Left renal pelvis (tissue), 4 donors: ENCODE measurements at places on chromosomes 5 and 9. TPM values are rescaled to one million over a fixed set of nuclear protein-coding genes. Genes with fewer than 3 reads are reported as not detected.

DNA sequence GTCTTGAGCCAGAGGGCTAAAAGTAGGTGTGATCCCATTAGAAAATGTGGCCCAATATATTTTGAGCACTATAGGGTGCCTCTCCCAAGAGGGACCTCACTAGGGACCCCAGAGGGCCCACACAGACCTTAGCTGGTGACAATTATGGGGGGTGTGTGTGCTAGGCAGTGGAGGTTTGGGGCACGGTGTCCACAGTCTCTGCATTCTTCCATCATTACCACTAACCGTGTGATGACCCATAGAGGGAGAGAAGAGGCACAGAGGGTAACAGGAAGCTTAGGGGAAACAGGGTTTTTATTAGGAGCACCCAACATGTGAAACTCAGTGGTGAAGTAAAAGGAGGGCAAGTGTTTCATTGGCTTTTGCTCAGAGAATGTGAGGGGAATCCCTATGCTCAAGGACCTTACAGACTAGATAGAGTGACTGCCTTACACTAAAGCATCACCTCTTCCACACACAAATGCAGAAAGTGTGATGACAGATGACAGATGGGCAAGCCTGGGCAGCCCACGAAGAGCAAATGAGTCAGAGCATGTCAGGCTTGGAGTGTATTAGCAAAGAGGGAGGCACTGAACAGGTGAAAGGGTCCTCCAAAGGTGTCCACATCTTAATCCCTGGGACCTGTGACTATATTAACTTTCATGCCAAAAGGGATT, 2.5 kb upstream of the ACTL7A start:
- no peak for DNase-seq

SLC46A2 gene
- 0.29 TPM for polyA plus RNA-seq

- DNase-seq: no peak
Observed at GRCh38 chr5:135718651-135719050, 115.8 kb upstream of the SLC25A48 start.

PCDHGA7 gene
- 2.5 TPM for polyA plus RNA-seq

DNA sequence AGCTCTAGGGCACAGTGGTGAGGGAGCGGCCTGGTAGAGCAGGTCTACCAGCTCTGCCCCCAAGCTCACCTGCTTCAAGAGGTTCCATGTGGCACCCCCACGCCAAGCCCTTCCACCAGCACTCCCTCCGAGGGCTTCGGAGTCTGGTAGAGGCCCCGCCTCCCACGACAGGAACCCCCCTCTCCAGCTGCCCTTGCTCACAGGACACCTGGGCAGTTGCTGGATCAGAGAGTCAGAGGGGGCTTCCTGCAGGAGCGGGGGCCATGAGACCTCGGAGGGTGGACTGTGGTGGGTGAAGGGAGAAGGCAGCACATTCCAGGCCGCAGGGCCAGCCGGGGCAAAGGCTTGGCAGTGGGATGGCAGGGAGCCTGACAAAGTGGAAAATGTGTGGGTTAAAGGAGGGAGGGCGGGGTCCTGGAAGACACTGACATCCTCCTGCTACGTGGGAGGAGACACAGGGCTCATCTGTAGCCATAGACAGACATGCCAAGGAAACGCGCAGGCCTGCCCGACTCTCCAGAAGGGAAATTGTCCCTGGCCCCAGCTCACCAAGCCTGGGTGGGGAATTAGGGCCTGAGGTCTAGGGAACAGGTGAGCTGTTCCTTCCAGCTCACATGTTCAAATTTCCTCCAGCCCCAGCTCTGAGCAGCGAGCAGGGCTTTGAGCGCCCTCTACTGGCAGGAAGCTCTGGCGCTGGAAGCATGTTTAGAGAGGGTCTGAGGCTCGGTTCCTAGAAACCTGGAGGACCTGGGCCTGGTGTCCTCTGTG, 74.2 kb downstream of the NTNG2 start:
- no peak for DNase-seq

- no peak for DNase-seq
Observed at GRCh38 chr5:172958331-172959046, 735 bp upstream of the RPL26L1 start.

- no peak for DNase-seq
Observed at GRCh38 chr5:51386916-51387883, 4.0 kb downstream of the ISL1 start.

GRCh38 chr9:129416821-129417539, 203.9 kb downstream of the C9orf50 start:
- DNase-seq: no peak

- no peak for DNase-seq
Observed at GRCh38 chr5:84259283-84260045, 125.2 kb downstream of the EDIL3 start.

DNA sequence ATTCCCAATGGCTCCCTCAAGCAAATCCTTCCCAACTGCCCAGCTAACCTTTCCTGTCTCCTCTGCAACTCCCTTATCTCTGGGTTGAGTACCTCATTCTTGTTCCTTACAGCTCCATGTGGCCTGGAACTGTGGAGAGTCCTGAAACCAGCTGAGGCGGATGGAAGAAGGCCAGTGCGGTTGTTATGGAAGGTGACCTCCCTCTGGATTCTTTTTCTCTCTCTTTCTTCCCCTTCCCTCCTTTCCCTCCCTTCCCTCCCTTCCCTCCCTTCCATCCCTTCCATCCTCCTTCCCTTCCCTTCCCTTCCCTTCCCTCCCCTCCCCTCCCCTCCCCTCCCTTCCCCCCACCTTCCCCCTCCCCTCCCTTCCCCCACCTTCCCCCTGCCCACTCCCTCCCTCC, 45.1 kb downstream of the IL31RA start:
- no peak for DNase-seq

- DNase-seq: no peak
Observed at GRCh38 chr5:62124266-62124665, 181.7 kb upstream of the KIF2A start.

NR2F1-AS1 gene
- 104 TPM for polyA plus RNA-seq

GRCh38 chr5:176389135-176390123, 878 bp downstream of the HIGD2A start:
- no peak for DNase-seq

MLANA gene
- 0.74 TPM for polyA plus RNA-seq

DNA sequence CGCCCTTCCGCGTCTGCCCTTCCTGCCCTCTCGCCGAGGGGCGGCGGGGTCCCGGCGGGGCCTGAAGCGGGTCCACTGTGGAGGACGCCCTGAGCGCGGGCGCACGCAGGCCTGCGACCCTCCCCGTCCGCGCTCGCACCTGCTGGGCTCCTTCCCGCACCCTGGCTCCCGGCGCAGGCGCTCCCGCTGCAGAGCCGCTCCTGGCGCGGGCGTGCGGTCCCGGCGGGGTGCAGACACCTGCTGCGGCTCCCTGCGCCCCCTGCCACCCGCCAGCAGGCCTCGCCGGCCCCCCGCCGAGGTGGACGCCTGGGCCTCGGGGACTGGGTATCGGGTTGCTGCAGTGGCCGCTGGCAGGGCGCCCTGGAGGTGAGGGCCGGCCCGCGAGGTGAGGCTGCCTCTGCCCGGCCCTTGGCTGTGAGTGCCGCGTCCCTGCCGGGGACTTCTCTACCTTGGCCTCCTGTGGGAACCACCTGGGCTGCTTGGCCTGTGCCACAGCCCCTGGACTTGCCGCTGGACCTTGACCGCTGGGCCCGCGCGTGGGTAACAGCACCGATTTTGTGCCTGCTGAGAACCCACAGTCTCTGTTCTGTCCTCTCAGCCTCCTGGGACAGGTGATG, 627 bp downstream of the ARRDC1 start:
- no peak for DNase-seq

DNA sequence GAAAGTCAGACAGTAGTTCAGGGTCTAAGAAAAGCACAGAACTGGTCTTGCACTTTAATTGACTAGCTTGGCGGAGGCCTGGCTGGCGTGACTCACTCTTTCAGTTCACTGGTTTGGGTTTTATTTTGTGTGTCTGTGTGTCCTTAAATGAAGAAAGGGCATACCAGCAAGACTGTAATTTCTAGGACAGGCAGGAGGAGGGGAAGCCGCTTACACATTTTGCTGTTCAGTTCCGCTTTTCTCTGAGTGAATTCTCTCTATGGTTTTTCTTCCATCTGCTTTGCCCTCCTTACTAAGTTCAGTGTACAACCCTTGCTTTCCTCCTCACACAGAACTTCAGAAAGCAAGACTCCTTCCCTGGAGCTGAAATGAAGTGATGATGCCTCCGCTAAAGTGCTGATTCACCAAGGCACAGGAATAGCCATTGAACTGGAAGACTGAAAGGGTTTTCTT, 150.8 kb downstream of the MEF2C start:
- DNase-seq: no peak

- no peak for DNase-seq
Observed at GRCh38 chr5:80998590-80998979, 38.4 kb downstream of the RASGRF2 start.

GRCh38 chr5:159905496-159905895, 10.8 kb upstream of the ADRA1B start:
- DNase-seq: no peak

ITK gene
- polyA plus RNA-seq: 0.55 TPM

GRCh38 chr5:10866913-10867312, 105.9 kb upstream of the DAP start:
- no peak for DNase-seq

- no peak for DNase-seq
Observed at GRCh38 chr9:79233542-79233941, 338.2 kb upstream of the TLE4 start.

DNA sequence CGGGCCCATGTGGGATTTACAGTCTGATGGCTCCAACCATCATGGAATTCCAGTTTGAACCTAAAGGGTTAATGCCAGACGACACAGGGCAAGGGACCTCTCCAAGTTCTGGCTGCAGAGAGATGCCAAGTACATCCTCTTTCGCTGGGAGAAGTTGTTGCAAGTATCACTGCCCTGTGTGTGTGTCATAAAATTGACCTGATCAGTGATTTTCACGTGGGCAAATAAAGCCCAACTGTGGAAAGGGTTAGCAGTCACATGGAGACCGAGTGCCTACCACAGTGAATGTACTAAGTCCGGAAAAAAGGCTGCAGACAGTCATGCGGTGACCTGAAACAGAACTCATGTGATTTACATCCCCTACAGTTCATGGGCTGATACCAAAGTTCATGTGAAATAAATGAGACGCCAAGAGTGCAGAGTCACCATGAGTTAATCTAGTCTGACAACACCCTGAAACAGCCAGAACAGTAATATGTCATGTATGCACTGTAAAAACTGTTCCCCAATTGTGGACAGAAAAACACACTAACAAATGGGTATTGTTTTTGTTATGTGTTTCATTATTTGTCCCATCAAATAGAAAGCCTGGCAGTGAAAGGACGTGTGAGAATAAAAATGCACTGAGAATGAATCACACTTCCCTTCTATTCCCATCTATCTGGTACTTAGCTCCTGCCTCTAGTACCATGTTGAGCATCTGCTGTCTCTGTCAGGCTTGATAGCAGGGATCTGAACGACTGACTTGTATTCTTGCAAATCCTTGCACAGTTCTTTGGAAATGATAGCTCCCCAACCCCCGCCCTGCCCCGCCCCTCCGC, 115.7 kb downstream of the SUSD1 start:
- no peak for DNase-seq

GRCh38 chr9:93949073-93949693, 6.0 kb downstream of the BARX1 start:
- no peak for DNase-seq

- DNase-seq: no peak
Observed at GRCh38 chr9:101634741-101635409, 40.1 kb upstream of the PPP3R2 start.

INSL6 gene
- polyA plus RNA-seq: 0.79 TPM

GRCh38 chr9:127318651-127319167, 54.1 kb downstream of the GARNL3 start:
- no peak for DNase-seq

DNA sequence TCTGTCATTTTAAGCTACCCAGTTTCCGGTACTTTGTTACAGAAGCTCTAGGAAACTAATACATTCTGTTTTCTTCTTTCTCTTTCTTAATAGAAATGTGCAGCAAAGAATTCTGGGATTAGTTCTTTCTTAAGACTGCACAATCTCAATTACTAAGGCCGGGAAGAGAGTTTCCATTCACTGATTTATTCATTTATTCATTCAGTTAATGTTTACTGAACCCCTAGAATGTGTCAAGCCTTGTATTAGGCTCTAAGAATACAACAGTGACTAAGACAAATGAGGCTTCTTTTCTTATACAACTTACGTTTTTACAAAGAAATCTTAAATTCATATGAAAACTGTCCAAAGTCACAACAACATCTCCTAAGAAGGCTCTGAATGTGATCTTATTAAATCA, 27.5 kb upstream of the THG1L start:
- no peak for DNase-seq

GRCh38 chr9:93192721-93193387, 8.9 kb downstream of the WNK2 start:
- no peak for DNase-seq

DNA sequence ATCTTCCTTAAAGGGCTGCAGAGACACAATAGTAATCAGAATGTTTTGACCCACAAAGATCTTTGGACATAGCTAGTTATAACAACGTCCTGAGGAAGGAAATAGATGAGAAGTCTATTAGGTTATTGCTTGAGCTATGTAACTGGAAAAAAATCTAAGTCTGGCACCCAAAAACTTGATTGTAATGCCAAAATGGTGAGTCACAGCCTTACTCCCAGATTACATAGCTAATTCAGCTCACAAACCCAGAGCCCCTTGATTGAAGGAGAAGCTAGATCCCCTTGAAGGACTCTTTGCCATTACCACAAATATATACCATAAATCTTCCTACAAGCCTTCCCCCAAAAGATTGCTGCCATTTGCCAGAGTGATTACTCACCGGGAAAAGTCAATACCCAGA, 341.8 kb upstream of the KIF2A start:
- no peak for DNase-seq

CLIC3 gene
- polyA plus RNA-seq: 1.4 TPM

- no peak for DNase-seq
Observed at GRCh38 chr9:68781928-68782327, 76.9 kb downstream of the PIP5K1B start.

ACTBL2 gene
- not detected for polyA plus RNA-seq

FBN2 gene
- 106 TPM for polyA plus RNA-seq

SMIM3 gene
- 25.4 TPM for polyA plus RNA-seq

DNA sequence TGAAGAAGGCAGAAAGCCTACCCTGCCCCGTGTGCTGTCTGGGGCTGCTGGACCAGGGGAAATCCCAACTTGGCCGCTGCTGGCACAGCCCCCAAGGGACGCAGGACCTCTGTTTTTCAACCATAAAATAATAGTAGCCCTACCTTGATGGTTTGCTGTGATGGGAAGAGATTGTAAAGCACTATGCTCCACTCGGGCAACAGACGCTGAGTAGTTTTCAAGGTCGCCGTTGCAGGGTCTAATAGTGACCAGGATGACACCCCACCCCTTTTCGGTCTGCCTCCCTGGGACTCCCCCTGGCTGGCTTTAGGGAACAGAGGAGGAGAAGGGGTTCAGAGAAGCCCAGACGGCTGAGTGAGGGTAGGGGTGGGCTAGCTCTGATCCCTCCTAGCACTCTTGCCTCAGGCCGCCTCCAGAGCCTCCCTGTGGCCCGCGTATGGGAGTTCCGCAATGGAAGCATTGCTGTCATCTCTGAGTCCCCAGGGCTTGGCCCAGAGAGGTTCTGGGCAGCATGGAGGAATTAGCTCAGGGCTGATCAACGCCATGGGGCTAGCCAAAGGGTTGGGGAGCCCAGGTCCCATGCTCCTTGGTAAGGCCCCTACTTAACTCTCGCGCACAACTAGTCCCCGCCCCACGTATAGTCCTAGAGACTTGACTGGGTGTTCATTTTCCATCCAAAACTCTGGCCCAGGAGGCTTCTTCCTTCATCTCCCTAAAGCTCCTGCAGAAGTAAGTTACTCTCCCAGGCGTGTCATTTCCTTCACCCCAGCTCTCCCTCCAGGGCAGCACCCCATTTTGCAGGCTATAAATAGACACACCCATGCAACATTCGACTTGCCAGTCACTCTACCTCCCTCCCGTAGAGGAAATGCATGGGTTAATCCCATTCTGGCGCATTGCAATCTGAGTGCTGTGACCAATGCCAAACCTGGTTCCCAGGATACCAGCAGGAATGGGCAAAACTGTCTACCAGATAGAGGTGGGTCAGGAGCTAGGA, 1.1 kb upstream of the IRF1 start:
- DNase-seq: no peak
